Psoas muscle (tissue), 8 donors: ENCODE measurements at places on chromosomes 2 and 18.

DNA sequence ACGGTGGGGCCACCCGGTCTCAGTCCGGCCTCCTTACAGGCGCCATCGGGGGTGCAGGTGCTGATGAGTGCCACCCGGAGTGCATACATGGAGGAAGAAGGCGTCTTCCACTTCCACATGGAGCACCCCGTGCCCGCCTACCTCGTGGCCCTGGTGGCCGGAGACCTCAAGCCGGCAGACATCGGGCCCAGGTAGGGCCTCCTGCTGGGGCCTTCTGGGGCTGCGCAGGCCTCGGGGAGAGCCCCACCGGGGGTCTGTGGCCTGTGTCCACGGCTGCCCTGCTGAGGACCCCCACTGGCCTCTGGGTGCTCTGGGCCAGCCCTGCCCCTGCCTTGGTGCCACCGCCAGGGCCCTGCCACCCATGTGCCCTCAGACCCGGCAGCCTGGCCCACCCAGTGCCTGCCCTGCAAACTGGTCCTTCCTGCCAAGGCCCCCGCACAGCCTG, 4.8 kb downstream of the RNPEPL1 start:
- H3K4me1 ChIP-seq: peaks cover 13% of the 10 kb centered on the region
- H3K4me3 ChIP-seq: no peak overlapping the region
- DNase-seq: peak; percentile 10
- no peak overlapping the region for H3K27ac ChIP-seq
- no peaks in the 10 kb centered on the region for H3K27me3 ChIP-seq
- H3K36me3 ChIP-seq: peaks cover 55% of the 10 kb centered on the region

GRCh38 chr2:158997037-158997790, 28.8 kb downstream of the TANC1 start:
- no peak overlapping the region for H3K27ac ChIP-seq
- no peak for DNase-seq
- no peaks in the 10 kb centered on the region for H3K27me3 ChIP-seq
- no peaks in the 10 kb centered on the region for H3K36me3 ChIP-seq
- peaks cover 3% of the 10 kb centered on the region for H3K4me1 ChIP-seq

DNA sequence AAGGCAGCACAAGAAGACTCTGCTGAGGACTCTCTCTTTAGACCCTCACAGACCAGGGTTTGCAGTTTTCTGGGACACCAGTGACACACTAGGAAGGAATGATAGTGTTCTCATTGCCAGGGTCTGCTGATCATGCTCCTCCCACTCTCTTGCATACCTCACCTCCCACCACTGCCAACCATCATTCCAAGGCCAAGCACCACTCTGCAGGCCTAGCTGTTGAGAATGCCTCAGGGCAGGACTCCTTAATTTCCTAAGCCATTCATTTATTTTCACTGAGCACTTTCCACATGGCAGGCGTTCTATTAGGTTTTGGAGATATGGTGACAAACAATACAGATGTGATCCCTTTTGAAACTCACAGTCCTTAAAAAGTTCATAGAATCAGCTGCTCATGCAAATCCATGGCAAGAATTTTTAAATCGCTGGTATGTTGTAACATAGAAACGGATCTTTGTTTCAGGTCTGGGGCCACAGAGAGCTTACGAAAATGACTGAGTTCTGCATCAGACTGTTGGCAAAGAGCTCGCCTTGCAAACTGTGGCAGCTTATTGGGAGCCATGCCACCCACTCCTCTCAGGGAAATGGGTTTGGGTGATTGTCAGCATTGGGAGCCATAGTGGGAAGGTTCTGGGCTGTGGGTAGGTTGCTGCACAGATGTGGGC, 78.5 kb downstream of the XDH start:
- H3K27ac ChIP-seq: no peak overlapping the region
- H3K4me1 ChIP-seq: peaks cover 5% of the 10 kb centered on the region
- H3K36me3 ChIP-seq: no peaks in the 10 kb centered on the region
- H3K4me3 ChIP-seq: no peak overlapping the region

DNA sequence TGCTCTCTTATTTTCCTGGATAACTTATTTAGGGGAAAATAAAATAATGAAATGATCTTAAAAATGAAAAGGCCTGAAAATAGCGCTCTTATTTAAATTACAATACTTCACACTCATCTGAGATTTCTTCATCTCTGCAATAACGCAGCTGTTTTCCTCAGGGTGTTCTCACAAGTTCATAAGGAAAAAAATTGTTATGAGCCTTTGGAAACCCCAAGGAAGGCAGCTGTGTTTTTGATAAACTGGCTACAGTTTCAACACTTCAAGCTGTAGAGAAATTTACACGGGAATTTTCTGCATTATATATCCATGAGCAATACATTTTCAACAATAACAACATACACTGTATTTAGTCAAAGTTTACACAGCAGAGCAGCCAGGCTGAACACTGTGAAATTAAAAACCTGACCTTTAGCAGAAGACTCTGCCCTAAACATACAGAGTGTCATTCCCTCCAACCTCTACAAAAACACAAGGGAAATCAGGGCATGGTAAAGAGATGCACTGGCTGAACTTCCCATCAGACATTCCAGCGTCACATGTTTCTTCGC, 959.6 kb downstream of the SLC4A3 start:
- H3K36me3 ChIP-seq: no peaks in the 10 kb centered on the region
- H3K4me1 ChIP-seq: no peaks in the 10 kb centered on the region
- no peak for DNase-seq
- H3K27me3 ChIP-seq: no peaks in the 10 kb centered on the region
- no peak overlapping the region for H3K27ac ChIP-seq
- H3K4me3 ChIP-seq: no peak overlapping the region

DNA sequence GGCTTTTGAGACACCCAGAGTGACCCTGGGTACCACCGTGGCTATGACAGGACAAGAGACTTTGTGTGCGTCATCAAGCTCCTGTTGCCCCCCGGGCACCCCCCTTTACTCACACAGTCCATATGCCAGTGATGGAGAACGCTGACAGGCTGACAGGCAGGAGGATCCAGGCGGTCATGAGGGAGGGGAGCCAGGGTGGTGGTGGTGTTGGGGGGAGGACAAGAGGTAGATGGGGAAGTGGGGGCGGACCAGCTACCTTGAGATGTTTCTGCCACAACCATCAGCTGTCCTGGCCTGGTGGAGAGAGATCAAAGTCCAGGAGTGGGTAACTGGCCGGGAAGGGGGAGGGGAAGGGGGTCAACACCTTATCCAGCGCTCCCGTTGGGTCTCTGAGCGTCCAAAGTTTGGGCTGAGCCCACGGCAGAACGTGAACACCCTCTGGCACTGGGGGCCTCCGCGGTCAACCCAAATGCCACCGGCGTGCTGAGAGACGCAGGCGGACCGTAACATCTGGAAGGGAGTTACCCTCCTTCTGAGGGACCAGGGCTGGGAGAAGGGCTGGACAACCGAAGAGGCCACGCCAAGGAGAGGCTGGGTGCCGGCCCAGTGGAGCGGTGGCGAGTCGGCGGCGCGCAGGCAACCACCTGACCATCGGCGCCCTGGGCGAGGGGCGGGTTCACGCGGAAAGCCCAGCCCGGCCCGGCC, 575 bp downstream of the TMEM150A start:
- H3K36me3 ChIP-seq: peaks cover 1% of the 10 kb centered on the region
- no peaks in the 10 kb centered on the region for H3K27me3 ChIP-seq
- DNase-seq: peak; percentile 90

DNA sequence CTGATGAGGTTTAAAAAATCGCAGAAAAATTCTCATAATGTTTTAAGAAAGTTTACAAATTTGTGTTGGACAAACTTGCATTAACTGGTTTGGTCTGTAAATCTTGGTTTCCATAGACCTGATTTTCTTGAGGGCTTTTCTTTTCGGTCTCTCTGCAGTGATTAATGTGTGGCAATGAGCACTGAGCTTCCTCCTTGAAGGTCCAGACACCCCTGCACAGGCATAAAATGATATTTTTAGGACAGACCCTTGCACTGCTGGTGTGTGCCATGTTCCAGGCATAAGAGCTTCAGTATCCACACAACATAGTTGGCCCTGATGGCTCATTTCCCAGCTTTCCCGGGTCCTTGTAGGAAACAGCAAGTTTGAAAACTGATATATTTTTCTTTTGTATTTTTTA, 33.7 kb downstream of the MRPL33 start:
- no peak overlapping the region for H3K4me3 ChIP-seq
- H3K27me3 ChIP-seq: no peaks in the 10 kb centered on the region
- no peak for DNase-seq
- peaks cover 20% of the 10 kb centered on the region for H3K4me1 ChIP-seq
- H3K27ac ChIP-seq: no peak overlapping the region

- peak; percentile 71 for DNase-seq
- H3K4me3 ChIP-seq: peak overlapping the region; percentile 100
- H3K4me1 ChIP-seq: peaks cover 73% of the 10 kb centered on the region
- H3K27me3 ChIP-seq: no peaks in the 10 kb centered on the region
These were observed 6.3 kb downstream of the CFLAR start for GRCh38 chr2:201122276-201122675.

DNA sequence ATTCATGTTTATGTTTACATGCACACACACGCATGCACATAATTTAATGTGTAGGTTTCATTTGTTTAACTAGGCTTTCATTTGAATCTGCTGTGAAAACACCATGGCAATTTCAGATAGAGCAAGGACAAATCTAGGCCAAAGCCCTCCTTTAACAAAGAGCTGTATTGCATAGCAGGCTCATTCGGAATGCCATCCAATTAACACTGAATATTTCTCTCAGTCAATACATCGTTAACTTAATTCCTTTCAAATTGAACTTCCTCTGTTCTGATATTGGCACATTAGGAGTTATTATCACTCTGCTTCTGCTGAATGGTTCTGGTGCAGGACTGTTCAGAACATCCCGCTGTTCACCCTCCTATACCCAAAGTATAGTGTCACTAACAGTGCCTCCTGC, 435.1 kb upstream of the CDH20 start:
- H3K27me3 ChIP-seq: no peaks in the 10 kb centered on the region
- no peak overlapping the region for H3K4me3 ChIP-seq
- H3K36me3 ChIP-seq: no peaks in the 10 kb centered on the region
- no peak for DNase-seq
- no peaks in the 10 kb centered on the region for H3K4me1 ChIP-seq
- H3K27ac ChIP-seq: no peak overlapping the region

GRCh38 chr2:37456479-37456878, 112.0 kb downstream of the QPCT start:
- DNase-seq: no peak
- no peak overlapping the region for H3K27ac ChIP-seq
- H3K36me3 ChIP-seq: no peaks in the 10 kb centered on the region
- no peaks in the 10 kb centered on the region for H3K4me1 ChIP-seq
- H3K4me3 ChIP-seq: no peak overlapping the region

DNA sequence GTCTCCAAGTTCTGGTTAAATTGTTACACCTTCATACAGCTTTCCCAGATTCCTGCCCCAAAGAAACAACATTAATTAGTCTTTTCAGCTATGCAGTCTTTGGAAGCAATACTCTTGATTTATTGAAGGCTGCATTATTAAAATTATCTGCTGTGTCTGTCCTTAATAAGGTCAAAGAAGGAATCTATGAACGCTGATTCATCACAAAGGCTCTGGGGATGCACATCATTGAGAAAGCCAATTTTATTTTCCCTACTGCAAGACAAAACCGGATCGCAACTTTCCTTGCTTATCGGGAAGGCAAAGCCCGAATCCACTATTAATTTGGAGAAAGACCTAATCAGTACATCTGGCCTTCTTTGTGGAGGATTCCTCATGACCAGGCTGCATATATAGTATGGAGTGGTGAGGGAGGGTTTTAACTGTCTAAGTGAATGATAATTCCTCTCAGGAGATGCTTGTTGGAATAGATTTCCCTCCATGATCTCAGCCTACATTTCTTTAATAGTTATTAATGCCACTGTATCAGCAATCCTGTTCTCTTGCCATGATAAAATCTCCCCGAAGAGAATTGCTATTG, 224.6 kb downstream of the PIK3C3 start:
- no peaks in the 10 kb centered on the region for H3K27me3 ChIP-seq
- no peaks in the 10 kb centered on the region for H3K4me1 ChIP-seq
- H3K27ac ChIP-seq: no peak overlapping the region
- no peaks in the 10 kb centered on the region for H3K36me3 ChIP-seq
